ENCODE measurements at places on chromosomes 5 and 9.

- DNase-seq = no peak
Observed at GRCh38 chr5:163566678-163567077, 61.3 kb downstream of the MAT2B start.

GRCh38 chr9:113492343-113493202, 29.0 kb downstream of the RGS3 start:
- DNase-seq = no peak

DNA sequence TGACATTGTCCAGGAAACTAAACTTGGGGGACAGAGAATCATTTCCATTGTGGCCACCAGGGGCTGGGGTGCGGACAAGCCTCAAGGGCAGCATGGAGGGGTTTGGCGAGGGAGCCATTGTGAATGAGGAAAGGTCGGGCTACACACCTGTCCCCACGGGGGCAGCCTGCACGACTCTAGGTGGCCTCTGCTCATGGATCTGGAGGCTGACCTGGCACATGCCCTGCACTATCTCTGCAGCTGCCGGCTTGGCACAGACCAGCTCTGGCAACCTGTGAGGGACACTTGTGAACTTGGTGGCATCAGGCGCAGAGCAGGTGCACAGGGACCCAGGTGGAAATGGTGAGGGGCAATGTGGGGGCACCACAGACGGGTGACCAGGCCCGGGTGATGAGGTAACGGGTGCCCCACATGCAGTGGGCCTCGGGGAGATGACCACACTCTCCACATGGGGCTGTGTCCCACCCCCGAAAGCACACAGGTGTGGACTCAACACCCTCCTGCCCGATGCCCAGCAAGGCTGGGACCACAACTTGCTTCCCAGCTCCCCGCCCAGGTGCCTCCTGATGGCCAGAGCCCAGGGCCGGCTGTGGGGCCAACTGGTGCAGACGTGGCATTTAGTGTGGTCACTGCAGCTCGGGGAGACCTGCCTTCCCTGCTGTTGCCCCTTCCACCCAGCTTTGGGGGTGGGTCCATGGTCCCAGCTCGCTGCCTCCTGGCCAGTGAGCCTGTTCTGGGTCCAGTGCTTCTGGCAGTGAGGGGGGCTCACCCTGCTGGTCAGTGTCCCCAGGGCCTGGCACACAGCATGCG, 60.9 kb upstream of the UBAC1 start:
- DNase-seq = no peak

- DNase-seq = no peak
Observed at GRCh38 chr9:8723195-8723594, 923.6 kb upstream of the DMAC1 start.

GRCh38 chr5:102853680-102854079, 98.6 kb downstream of the PAM start:
- no peak for DNase-seq

DNA sequence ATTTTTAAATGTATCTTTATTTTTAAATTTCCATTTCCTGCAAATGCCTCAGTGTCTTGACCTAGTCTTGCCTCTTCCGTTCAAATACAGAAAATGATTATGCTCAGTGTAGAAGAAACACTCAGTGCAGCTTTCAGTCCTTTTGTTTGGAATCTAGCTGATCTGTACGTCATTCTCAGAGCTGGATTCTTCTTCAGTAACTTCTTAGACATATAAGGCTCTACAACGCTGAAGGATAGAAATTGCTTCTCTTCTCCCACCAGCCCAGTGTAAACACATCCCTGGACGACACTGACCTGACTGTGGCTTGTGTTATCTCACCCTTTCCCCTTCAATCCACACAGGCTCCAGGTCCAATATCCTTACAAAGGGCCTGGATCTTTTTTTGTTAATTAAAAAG, 3.2 kb upstream of the ALDH1B1 start:
- no peak for DNase-seq

DNA sequence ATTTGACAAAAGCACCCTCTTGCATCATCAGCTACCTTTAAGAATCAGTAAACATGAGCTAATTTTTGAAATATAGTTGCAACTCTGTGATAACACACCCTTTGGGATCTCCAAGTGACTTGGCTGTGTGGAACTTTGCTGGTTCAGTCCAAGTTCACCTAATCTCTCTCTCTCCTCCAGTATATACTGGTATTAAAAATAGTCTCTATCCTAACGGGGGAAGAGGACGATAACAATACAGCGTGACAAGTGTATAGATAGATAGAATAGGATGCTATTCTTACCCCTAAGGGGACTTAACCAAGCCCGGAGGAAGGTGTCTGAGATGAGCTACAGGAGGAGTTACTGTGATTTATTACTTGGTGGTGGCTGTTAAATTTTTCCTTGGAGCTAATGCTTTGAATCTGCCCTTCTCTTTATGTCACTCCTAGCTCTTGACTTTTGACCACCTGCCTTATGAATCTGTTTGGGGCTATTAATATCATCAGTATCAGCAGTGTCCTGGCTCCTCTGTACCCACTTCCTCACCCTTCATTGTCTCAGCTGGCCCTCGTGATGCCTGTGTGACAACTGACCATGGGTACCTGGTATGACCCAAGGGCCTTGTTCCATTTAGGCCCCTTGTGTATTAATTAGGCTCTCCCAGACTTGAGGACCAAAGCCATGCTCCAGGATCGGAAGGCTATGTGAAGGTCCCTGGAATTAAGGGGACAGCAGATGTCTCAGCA, 223.9 kb downstream of the SREK1 start:
- DNase-seq = no peak

- DNase-seq = no peak
Observed at GRCh38 chr9:19429595-19429994, 20.8 kb downstream of the ACER2 start.

DNA sequence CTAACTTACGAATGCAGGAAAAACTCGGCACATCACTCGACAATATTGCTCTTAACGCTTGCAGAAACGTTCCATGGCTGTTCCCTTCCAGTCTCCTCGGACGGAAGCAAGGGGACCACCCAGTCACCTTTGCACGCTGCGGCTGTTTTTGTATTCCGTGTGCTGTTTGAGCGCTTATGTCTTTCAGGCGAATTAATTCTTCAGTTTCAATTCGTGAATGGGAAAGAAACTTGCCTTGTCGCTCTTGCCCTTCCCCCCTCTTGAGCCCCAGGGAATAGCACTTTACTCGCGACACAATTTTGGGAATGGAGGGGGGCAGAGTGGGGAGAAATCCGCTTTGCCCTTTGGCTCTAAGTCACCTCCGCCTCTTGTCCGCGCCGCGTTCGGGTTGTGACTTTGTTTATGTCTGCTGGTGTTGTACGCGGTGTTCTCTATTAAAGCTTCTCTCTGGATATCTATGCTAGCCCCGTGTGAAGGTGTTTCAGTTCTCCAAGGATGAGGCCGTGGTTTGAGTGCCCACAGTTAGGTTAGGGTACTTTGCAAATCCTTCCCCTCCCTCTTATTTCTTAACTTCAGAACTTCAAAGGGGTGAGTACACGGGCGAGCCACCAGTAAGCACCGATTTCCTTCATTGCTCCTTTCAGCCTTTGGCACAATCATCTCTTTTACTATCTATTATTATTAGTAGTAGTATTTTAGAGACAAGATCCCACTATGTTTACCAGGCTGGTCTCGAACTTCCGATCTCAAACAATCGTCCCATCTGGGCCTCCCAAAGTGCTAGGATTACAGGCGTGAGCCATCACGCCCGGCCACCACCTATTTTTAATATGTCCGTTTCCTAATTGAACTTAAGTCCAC, 2.7 kb downstream of the FOXB2 start:
- DNase-seq = no peak

DNA sequence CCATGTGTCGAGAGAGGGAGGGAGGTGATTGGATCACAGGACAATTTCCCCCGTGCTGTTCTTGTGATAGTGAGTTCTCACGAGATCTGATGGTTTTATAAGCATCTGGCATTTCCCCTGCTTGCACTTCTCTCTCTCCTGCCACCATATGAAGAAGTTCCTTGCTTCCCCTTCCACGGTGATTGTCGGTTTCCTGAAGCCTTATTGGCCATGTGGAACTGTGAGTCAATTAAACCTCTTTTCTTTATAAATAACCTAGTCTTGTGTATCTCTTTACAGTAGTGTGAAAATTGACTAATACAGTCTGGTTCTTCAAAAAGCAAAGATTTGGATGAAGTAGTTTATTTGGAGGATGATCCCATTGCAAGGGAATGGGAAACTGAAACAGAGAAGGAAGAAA, 11.3 kb upstream of the MIER3 start:
- DNase-seq = no peak

GRCh38 chr5:112174959-112175594, 244.0 kb downstream of the EPB41L4A start:
- peak; percentile 9 for DNase-seq

DNA sequence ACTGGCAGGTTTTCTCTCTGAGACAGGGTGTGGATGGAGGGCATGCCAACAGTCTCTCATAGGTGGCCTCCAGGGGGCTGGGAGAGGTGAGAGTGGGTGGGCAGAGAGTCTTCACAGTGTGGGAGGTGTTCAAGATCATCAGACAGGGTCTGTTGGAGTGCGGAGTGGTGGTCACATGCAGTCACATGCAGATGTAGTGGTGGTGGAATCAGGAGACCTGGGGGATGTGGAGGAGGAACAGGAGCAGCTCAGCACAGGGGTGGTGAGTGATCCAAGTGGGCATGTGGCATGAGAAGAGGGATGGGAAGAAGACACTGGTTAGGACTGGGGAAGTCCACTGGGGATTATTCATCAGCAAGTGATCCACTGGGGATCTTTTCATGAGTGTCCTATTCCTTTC, 5.8 kb downstream of the GM2A start:
- no peak for DNase-seq

- no peak for DNase-seq
Observed at GRCh38 chr5:123156577-123157296, 67.7 kb downstream of the PRDM6 start.

DNA sequence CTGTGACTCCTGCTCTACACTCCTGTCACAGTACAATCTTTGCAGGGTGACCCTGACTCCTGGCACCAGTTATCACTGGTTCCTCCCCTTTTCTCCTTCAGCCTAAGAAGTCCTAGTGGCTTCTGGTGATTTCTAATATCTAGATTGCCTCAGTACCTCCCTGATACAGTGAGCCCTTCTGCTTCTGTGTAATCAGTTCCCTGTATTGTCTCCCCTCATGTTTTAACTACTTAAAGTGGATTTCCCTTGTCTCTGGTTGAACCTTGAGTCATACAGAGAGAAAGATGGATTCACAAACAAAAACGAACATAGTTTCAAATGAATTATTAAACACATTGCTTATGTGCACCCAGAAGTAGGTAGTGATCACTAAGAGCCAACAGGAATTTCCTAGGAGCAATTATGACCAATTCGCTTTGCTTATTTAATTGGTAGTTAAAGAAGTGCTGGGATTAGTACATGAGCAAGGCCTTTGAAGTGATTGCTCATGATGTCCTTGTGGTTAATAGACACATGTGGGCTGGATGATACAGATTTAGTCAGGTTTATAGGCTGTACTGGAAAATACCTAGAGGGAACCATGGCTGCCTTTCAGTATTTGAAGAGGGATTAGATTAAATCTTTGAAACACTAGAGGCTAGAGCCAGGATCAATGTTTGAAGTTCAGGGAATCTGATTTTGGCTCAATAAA, 145.8 kb upstream of the MEF2C start:
- no peak for DNase-seq

DNA sequence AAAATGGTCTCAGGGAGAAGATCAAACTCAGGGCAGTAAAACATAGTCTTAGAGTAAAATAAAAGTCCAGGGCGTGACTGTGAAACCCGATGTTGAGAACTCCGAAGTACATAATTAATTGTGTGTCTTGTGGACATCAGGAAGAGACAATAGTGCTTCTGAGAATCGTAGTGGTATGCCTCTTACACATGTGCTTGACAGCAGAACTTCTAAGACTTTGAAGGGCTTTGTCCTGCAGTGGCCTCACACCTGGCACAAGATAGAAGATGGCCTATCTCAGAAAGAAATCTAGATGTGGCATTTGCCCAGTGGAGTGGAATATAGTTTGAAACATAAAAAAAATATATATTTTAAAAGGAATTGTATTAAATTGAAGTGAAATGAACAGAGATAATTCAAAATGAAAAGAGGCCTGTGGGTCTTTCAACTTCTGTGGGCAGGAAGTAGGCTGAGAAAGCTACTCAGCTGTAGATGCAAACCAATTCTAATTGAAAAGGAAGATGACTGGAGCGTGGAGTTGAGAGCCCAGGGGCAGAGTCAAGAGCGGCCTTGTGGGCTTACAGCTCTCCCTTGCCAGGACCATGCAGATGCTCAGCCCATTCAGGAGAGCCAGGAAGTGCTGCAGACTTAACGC, 468.4 kb downstream of the KDM4C start:
- no peak for DNase-seq

DNA sequence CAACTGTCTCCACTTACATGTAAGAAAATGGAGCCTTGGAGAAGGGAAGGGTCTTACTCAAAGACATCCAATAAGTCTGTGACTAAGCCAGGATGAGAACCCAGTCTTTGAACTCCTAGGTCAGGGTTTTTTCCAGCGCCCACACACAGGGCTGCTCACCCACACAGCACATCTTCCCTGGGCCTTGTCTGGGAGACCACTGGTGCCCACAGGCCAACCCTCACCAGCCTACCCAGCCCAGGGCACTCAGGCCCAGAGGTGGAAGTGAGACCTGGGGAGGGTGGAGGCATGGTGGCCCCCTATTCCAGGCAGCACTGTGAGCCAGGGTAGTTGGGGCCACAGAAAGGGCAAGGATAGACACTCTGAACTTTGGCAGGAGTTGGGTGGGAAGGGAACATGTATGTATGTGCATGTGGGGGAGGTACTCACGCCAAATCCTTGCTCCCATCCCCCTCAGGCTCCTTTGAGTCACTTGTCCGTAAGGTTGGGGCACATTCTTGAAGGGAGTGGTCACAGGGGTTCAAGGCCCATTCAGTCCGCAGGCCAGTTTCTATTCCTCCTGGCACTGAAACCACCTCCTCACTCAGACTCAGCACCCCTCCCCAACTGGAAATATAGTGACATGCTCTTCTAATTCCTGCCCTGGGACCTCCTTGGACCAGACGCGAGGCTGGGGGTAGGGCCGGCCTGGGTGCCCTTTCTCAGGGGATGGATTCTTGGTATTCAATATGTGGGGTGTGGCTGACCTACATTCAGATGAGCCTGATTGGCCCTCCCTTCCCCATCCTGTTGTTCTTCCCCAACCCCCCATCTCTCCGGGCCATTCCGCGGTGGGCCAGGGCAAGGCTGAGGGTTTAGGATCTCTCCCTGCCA, 2.9 kb upstream of the SLC4A9 start:
- DNase-seq = no peak

DNA sequence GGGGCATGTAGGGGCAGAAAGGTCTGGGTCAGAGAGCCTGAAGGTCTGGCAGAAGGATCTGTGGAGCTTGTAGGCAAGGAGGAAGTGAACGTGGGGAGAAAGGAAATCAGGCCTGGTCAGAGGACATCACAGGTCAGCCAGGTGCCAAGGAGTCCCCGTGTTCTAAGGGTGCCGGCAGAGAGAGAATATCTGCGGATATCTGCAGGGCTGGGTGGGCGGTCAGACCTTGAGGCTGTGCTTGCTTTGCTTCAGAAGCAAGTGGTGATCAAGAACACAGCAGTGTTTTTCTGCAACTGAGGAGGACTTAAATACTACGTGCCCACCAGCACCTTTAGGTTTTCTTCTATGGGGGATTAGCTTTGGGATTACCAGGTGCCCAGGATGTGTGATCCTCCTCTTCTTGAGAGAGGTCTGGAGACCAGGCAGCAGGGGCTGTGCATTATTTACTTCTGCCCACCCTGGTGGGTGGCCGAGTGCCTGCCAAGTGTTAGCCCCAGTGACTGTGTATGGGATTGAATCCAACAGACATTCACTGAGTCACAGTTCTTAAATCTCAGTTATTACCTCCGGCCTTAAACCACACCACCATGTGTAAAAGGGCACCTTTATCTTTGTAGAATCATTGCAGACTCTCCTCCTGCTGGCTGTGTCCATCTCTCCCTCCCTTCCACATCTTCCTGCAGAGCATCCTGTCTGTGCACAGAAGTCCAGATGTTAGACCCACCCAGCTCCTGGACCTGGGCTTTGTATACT, 12.5 kb upstream of the SHB start:
- DNase-seq = no peak

Measured in effector memory CD4-positive, alpha-beta T cell (primary cell).